ENCODE measurements at places on chromosomes 1 and 21.

DNA sequence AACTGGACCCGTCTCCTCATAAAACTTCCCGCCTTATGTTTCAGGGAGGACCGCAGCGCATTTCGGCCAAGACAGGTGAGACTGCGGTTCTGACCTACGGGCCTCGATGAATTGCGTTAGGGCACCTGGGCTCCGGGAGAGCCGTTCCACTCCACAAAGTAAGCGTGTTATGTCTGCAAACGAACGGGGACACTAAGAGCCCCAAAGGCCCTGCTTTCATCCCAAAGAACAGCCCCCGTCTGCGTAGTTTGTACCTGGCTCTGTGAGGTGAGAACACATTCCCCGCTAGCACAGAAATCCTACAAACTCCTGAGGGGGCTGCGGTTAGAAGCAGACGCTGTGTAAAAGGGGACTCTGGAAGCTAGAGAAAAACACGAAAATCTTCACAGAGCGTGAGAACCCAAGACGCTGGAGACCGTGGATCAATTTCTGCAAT is 41.6 kb upstream of the PPIAL4F start:
- DNase-seq: no peak

GRCh38 chr1:3588395-3588794 is 22.9 kb downstream of the MEGF6 start:
- no peak for DNase-seq

DNA sequence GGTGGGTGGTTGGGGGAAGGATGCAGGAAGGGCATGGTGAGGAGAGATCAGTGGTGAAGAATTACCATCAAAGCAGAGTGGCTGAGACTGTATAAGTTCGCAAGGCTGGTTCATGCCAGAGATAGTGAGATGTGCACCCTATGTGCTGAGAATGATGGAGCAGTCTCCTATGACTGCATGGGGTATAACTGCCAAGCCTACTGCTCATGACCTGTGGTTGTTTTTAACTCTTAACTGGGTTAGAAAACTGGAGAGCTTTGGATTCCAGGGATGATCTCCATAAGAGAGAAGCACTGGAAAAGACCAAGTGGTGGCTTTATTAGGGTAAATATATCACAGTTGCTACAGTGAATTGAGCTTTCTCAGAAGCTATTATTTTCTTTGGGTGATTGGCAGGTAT is 16.2 kb downstream of the WNT2B start:
- DNase-seq: no peak

- DNase-seq: no peak
Observed at GRCh38 chr21:38136201-38136600, 120.6 kb upstream of the KCNJ15 start.

DNA sequence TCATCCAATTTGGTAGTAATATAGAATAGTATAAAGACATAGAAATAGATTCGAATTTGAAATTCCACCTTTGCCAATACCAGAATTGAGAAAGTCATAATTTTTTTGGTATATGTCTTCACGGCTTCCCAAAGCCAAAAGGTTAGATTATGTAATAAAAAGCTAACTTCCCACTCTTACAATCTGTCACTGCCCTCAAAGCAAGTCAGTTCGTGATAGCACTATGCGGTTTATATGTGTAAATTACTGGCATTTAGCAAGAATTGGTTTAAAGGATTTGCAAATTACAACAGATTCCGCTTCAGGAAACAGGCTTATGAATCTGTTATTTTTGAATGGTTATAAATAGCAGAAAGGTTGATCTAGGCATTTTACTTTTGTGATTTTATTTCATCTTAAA is 679.4 kb upstream of the ADGRL2 start:
- DNase-seq: no peak

- peak; percentile 40 for DNase-seq
Observed at GRCh38 chr21:36207577-36208320, 51.1 kb downstream of the DOP1B start.

GRCh38 chr1:21814241-21814918 is 2.3 kb downstream of the LDLRAD2 start:
- no peak for DNase-seq

- no peak for DNase-seq
Observed at GRCh38 chr1:26779098-26779668, 8.6 kb upstream of the PIGV start.

DNA sequence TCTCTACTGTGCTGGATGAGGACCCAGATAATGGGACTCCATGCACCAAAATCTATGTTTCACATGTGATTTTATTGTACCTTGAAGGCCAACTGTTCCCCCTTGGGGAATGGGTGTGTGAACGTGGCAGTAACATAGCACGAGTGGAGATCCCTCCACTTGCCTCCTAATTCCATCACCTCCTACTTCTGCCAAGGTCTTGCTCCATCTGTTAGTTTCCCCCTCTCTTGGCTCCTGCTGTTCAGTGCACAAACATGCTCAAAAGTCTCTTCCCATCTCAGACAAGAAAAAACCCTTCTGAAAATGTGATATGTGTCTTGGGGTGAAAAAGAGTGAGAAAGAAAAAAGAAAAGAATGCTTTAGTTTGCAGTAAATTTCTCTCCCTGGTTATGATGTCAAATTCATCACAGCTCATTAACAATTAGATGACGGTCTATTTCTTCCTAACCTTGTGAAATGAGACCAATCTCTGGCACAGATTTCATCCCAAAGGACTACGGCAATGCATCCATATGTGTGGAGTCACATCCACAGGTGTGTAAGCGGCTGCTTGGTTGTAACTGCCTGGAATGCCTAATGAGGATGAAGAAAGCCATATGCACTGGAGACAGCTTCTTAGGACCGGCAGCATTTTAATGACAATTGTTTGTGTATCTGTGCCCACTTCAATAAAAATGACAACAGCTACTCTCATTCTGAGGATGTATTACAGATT is 79.3 kb upstream of the DIRAS3 start:
- DNase-seq: no peak

GRCh38 chr1:115596080-115596780 is 45.5 kb upstream of the VANGL1 start:
- no peak for DNase-seq

DNA sequence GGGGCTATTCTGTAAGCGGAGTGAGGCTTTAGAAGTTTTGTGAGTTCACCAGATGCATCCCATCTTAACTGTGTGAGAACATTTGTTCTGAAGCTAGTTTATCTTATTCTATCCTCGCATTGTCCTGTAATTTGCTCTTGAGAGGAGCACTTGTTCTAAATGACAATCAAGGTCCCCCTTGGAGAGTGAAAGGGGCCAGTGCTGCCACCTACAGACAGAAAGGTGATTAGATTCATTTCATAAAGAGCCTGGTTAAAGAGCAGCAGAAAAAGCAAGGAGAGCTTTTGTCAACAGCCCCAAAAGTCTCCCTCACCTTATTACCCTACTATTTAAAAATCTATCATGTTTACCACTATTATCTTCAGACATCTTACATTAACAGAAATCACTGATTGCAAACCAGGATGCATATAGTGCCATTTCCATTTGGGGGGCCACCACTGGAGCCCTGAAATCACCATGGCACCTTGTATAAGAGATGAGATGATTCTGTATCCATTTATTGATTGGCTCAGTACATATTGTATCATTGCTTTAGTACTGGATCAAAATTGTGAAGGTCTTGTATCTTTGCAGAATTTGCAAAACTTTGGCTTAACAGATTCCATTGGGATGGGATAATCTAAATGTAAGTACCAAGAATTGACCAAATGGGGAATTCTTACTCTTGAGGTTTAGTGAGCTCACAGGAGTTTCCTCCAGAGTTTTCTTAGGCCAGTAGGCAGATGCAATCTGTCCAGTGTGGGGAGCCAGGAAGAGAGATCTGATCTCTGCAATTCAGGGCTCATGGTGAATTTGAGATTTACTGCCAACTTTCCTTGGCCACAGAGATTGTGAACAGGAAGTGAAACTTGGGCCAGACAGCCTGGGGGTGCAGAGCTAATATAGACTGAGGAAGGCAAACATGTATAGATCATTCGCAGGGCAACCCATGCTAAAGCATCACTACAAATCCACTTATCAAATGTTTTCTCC is 64.3 kb upstream of the TRABD2B start:
- no peak for DNase-seq

DNA sequence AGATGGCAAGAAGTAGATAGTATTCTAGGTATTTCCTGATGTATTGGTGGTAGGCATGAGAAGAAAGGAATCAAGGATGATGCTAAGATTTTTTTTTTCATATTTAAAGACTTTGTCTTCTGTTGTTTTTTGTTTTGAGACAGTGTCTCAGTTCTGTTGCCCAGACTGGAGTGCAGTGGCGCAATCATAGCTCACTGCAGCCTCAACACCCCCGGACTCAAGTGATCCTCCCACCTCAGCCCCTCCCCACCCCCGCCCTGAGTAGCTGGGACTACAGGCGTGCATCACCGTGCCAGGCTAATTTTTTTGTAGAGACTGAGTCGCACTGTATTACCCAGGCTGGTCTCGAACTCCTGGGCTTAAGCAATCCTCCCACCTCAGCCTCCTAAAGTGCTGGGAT is 2.8 kb upstream of the CAPZB start:
- DNase-seq: no peak

GRCh38 chr1:94819945-94820746 is at the start of gene SLC44A3:
SLC44A3 (plus strand) TSS chr1:94820357; CDS start chr1:94820452, 95 bp downstream.
- no peak for DNase-seq

GRCh38 chr1:220198186-220199005 is 73.9 kb downstream of the RAB3GAP2 start:
- no peak for DNase-seq

- DNase-seq: no peak
Observed at GRCh38 chr1:35923791-35924221, 7.1 kb upstream of the AGO3 start.

GRCh38 chr1:160018347-160018746 is 13.4 kb downstream of the PIGM start:
- no peak for DNase-seq

DNA sequence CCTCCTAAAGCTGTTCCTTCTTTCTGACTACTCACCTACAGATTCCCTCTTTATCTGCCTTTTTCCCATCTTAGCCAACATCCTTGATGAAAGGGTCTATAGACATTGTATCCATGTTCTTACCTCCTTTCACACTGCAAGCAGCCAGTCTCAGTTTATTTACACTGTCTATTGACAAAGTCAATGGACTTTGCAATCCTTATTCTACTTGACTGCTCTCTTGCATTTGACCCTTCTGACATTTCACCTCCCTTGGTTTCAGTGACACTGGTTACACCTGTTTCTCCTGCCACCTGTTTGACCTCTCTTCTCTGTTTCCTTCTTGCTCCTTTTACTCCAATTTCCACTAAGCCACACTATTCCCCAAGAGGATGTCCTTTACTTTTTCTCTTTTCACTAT is 224.0 kb upstream of the SNX7 start:
- no peak for DNase-seq

GRCh38 chr1:152718238-152718637 is 10.3 kb downstream of the LCE4A start:
- no peak for DNase-seq

GRCh38 chr1:28864695-28865094 is 49.7 kb upstream of the EPB41 start:
- no peak for DNase-seq

DNA sequence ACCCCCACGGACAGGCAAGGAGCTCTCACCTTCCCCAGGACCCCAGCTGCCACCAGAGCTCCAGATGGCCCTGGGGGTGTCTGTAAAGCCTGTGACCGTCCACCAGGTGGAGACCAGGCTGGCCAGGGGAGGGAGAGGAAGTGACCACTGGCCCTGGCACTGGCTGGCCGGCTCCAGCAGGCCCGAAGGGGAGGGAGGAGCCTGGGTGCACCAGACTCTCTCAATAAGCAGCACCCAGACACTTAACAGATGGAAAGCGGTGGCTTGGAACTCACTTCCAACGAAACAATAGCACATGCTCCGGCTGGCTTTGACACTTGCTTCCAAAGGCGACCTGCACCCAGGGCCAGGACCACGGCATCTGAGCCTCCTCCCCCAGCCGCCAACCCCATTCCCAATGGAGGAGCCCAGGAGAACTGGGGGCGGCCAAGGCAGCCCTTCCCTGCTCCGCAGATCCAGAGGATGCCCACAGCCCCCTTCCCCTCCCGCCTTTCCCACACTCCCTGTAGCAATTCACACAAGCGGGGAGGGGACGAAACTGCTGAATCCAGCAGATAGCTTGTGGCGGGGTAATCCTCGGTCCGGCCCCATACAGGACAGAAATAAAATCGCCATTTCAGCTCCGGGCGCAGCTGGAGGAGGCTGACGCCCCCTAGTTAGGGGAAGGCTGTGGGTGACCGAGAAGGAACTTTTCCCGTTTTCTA is 742 bp upstream of the PDE9A start:
- peak; percentile 59 for DNase-seq

DNA sequence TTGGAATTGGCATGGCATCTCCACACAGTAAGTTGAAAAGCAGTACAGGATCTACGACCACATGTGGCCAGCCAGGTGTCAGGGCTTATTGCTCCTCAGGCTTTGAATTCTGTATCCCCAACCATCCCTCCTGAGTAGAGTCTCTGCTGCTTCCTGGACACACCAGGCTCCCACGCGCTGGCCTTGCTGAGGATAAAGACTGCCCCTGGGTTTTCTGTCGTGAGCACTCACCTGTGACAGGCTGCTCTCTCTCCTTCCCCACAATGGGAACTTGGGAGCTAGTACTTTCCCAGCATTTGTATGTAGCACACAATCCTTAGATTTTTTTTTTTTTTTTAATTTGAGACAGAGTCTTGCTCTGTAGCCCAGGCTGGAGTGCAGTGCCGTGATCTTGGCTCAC is 33.6 kb downstream of the PBX1 start:
- no peak for DNase-seq

DNA sequence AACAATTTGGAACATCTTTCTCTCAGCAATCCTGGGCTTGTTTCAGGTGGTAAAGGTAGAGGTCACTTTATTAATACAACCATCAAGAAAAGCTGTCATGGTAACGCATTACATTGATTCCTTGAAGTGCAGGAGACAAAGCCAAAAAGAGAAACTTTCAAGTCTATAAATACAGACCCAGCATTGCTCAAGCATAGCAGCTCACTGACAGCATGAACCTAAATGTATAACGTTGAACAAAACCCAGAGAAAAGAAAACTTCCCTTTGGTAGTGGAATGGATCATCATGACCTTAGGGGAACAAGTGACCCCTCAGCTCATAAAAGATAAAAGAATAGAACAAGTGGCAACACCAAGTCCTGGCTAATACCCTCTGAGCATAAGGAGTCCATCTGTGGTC is 332.2 kb downstream of the NTNG1 start:
- no peak for DNase-seq

GRCh38 chr21:36566644-36567043 is 86.7 kb upstream of the CLDN14 start:
- no peak for DNase-seq

GRCh38 chr1:225250432-225250831 is 177.4 kb downstream of the LBR start:
- no peak for DNase-seq

- DNase-seq: no peak
Observed at GRCh38 chr1:187270256-187270655, 441.5 kb downstream of the PLA2G4A start.

All from SW 1271 (cell line).